Lung (tissue), 17 donors: ENCODE measurements at places on chromosomes 2 and 18. TPM values are rescaled to one million over a fixed set of nuclear protein-coding genes. Genes with fewer than 3 reads are reported as not detected.

The RNF125 gene
- total RNA-seq, result 4.8 TPM

The MYOM1 gene
- 1.7 TPM for total RNA-seq

The DPYSL5 gene
- not detected for total RNA-seq

The GAL3ST2 gene
- total RNA-seq, result not detected

The CSRNP3 gene
- 8.7 TPM for total RNA-seq

The CD8B2 gene
- not detected for total RNA-seq

The HAAO gene
- total RNA-seq, result 13.0 TPM

The ST8SIA3 gene
- total RNA-seq, result 0.17 TPM

The SGO2 gene
- 2.7 TPM for total RNA-seq

The ADAM23 gene
- total RNA-seq, result 1.6 TPM

The ANKRD29 gene
- total RNA-seq, result 47.6 TPM

The BOD1L2 gene
- not detected for total RNA-seq

The CRYGD gene
- not detected for total RNA-seq

The SPP2 gene
- total RNA-seq, result not detected

The STARD7 gene
- 141 TPM for total RNA-seq

The HOXD4 gene
- total RNA-seq, result 0.74 TPM

The FTCDNL1 gene
- total RNA-seq, result 2.8 TPM

The CCDC150 gene
- 7.1 TPM for total RNA-seq

The UGT1A10 gene
- not detected for total RNA-seq

The ILKAP gene
- 38.0 TPM for total RNA-seq

The FAM110C gene
- 3.0 TPM for total RNA-seq
